Suppressor macrophage (primary cell): ENCODE measurements at places on chromosomes 6 and 20.

- no peak for DNase-seq
Observed at GRCh38 chr6:32133786-32134185, 3.7 kb upstream of the FKBPL start.

GRCh38 chr6:151229401-151230276, 10.1 kb upstream of the AKAP12 start:
- no peak for DNase-seq

DNA sequence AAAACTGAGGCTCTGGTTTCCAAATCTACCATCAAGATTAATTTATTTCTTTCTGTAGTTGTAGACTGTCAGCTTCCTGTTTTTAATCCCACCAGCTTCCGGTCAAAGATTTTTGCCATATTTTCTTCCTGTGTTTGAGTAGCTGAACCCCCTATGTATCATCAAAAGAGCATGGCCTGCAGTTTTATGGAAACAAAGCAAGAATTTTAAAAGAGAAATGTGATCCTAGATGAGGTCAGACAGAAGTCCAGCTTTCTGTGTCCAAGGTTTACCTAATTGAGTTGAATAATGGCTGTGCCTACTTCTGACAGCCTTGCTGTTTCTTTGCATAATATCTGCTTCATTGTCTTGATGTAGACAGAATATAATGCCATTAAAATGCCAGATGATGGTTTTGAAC, 163.7 kb downstream of the CARMIL1 start:
- no peak for DNase-seq

GRCh38 chr6:11132194-11132888, 20.8 kb upstream of the ERVFRD-1 start:
- no peak for DNase-seq

DNA sequence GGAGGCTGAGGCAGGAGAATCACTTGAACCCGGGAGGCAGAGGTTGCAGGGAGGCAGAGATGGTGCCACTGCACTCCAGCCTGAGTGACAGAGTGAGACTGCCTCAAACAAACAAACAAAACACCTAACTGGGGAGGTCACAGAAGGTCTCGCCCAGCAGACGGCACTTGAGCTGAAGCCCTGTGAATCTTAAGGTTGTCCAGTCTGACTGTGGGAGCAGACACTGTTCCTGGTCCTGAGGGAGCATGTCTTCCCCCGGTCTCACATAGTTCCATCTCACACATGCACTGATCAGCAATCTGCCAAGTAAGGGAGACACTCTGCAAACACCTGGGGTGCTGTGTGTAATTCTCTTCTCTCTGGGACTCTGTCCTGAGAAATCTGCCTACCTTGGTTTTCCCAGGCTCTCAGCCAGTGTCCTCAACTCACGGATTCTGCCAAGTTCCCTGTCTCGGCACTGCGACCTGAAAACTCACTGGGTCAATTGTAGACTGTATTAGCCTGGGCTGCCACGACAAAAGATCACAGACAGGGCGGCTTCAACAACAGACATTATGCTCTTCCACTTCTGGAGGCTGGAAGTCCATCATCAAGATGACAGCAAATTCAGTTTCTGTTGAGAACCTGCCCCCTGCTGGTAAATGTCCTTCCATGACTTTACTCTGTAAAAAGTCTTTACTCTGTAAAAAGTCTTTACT, 94.3 kb downstream of the JPH2 start:
- DNase-seq, result peak; percentile 56

DNA sequence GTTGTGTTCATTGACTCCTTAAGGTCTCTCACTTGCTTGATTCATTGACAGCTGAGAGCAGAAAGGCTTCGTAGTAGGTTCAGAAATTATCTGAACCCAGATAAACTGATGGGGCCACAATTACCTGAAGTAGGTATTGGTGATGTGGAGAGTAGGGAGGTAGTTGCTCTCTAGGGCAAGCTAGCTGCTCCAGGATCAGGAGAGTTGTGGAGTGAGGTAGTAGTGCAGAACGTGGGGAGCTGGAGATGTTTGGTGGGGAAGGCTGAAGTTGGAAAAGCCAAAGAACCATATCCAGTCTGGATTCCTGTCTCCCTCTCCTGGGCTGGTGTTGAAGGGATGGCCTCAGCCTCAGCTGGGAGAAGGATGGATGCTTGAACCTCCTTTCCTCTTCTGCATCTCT, 15.9 kb downstream of the TJAP1 start:
- no peak for DNase-seq

DNA sequence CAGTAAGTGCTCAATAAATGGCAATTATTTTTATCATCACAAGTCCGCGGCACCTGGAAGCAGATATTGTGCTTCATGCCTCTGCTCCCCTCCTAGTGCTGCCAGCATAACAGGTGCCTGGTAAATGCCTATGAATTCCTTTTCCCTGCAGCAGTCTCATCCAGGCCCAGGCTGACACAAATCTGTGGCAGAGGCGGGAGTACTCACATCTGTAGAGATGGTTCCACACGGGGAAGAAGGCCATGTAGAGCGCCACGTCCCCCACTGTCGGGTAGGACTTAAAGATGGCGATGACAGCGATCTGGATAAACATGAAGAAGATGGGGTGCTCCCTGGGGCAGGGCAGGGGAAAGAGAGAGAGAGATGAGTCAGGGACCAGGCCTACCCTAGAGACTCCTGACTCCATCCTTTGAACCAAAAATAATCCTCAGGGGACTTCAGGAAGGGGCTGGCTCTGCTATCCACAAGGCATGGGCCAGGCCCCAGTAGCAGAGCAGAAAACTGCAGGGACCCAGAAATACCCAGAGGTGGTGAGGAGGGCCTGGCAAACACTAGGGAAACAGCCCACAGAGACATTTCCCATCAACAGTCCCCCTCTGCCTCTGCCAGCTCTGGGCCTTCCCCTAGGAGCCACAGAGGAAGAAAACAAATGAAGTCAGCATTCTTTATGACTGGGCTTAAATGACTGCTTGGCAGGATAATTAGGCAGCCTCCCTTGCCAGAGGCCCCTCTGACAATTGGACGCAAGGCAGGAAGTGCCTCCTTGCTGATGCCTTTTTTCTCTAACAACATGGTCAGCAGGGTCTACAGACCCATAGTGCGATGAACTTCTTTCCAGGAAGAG, 23.0 kb downstream of the MAP1LC3A start:
- DNase-seq, result peak; percentile 16

DNA sequence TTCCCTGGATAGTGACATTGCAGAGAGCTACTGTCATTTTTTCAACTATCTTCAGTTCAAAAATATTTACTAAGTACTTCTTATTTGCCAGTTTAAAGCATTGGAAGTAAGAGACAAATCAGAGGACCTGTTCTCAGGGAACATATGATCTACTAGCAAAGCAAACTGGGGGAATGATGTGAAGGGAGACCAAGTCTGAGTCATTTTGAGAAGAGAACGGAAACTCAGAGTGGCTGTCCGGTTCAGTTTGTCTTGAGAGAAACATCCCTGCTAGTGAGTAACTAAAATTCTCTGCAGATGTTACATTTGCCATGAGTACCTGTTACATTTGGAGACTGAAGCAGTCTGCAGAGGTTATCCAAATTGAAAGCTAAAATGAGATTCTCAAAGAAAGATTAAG, 118.3 kb downstream of the KCNQ5 start:
- DNase-seq, result peak; percentile 12

- DNase-seq, result no peak
Observed at GRCh38 chr6:149845549-149845948, 18.6 kb downstream of the LRP11 start.

DNA sequence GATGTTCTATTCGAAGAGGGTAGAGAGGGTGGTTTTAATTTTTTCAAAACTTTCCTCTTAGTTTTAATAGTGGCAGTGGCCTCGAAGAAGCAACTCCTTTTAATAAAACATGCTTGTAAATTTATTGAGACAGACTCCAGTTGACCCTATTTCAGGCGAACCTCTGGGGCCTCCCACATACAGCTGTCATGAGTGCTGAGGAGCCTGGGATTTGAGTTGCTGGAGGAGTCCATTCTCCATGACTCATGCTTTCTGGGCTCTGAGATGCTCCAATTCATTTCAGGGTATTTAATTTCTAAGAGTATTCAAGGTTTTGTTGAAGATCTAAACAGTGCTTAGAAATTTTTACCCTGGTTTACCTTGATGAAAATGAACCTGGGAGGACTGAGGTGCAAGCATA, 580.4 kb downstream of the CBLN4 start:
- no peak for DNase-seq

GRCh38 chr6:124868481-124868880, 93.8 kb upstream of the RNF217 start:
- no peak for DNase-seq

DNA sequence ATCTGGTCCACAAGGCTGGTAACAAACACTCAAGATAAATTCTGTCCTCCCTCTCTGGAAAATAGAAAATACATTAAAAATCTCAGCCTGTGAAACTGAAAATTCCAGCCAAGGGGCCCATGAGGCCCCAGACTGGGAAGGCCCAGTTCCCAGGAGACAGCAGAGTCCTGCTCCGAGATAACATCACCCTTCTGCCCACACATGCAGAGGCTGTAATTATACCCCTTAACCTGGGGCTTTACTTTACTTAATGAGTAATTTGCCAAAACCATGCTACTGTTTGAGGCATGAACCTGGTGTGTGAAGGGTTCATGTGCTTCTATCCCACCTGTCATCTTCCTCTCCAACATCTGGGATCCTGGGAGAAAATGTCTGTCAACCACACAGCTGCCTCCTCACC, 398.9 kb upstream of the SULF2 start:
- no peak for DNase-seq

GRCh38 chr6:76843054-76843822, 620.1 kb downstream of the HTR1B start:
- DNase-seq, result no peak

- DNase-seq, result no peak
Observed at GRCh38 chr6:39051399-39052122, 3.0 kb downstream of the GLP1R start.

- DNase-seq, result no peak
Observed at GRCh38 chr6:73558624-73559398, 38.0 kb upstream of the EEF1A1 start.

GRCh38 chr6:154316131-154316530, 40.5 kb downstream of the IPCEF1 start:
- DNase-seq, result no peak

- DNase-seq, result no peak
Observed at GRCh38 chr6:64580346-64580745, 944.7 kb downstream of the PHF3 start.

- no peak for DNase-seq
Observed at GRCh38 chr20:17872959-17873358, 95.6 kb downstream of the SNX5 start.

GRCh38 chr6:53048431-53049195, 16.6 kb upstream of the FBXO9 start:
- peak; percentile 52 for DNase-seq

DNA sequence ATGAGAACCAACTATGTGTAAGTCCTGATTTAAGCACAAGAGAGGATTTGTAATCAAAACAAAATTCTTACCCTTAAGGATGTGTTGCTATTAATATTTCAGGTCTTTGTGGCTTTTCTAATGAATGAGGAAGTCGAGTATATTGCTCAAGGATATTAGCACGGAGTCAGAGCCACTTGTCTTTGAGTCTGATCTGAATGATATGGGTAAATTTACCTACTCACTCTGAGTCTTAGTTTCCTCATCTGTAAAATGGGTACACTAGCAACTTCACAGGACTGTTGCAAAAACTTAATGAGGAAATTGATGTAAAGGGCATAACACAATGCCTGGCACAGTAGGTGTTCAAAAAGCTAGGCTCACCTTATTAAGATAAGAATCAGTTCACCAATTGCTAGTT, 30.0 kb upstream of the QKI start:
- DNase-seq, result no peak
